Dermis microvascular lymphatic vessel endothelial cell (primary cell): ENCODE measurements at places on chromosomes 5 and 9. TPM values are rescaled to one million over a fixed set of nuclear protein-coding genes. Genes with fewer than 3 reads are reported as not detected.
A peak's percentile ranks its signal among the peaks of the same experiment; 100 is the strongest.

DNA sequence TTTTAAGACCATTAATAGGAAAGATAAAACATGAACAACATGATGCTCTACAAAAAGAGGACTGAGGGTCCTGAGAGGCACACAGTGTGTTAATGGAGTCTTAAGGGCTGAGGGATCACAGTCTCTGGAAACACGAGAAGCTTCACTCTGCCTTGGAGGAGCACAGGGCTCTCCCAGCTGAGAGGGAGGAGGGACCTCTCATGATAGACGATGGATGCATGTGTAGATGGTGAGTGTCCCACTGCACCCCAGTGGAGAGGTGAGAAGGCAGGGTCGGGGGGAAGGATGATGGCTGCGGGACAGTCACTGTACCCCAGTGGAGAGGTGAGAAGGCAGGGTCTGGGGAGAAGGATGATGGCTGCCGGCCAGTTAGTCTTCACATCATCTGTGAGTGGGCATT is 613.4 kb downstream of the IRX1 start:
- DNase-seq, result no peak

DNA sequence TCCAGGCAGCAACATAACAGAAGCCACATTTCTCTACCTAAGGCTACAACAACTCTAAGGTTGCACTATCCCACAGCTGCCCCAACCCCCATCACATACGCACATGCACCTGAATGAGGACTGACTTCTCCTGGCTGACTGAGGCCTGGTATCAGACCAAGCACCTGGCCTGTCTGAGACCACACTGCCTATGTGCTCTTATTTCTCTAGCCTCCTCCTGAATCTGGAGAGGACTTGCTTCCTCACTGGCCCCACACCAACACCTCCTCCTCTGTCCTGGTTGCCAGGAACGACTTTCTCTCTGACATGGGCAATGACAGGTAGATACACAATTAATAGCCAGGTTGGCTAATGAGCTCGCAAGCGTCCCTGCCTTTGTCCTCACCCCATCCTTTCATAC is 14.9 kb upstream of the VDAC1 start:
- DNase-seq, result no peak

DNA sequence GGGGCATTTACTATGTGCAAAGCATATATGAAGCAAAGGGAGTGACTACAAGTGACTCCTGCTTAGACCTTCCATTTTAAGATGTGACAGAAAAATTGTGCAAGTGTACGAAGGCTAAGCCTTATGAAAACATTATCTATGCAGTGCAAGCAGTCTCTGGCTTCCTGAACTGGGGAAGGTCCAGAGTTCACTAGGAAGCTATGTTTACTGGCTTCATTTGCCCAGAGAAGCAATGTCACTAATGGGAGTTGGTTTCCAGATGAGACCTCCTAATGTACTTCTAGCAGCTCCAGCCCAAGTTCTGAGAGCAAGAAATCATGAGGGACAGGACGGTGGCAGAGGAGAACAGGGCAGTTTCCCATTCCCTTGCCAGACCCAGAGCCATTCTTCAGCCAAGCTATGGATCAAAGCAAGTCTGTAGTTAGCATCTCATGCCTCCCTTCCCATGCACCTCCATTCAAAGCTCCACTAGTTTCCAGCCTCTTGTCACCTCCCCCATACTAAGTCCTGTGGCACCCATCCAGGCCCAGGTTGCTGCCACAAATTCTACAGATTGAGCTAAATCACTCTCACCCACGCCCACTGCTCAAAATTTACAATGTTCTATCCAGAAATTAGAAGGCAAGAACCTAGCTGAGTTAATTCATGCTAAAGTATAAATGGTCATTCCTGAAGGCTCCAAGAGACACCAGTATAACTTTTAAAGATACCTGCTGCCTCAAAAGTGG is 21.8 kb downstream of the MCTP1 start:
- no peak for DNase-seq

GRCh38 chr5:122312591-122313406 is 762 bp downstream of the SNCAIP start:
- peak; percentile 62 for DNase-seq

DNA sequence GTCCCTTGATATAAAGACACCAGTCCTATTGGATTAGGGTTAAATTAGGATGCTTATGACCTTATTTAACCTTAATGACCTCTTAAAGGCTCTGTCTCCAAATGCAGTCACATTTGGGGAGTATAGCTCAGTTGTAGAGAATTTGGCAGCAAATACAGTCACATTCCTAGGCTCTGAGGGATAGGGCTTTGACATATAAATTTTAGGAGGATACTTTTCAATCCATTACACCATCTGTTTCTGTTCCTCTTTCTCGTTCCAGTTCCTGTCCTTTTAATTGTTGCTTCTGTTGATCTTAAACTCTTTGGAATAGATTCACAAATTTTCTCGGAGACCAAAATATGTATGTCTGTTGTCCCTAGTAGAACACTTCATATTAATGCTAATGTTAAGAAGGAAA is 390.0 kb upstream of the PCSK5 start:
- no peak for DNase-seq

GRCh38 chr5:65926893-65927292 is 518 bp downstream of the ERBIN start:
- DNase-seq, result peak; percentile 33

- DNase-seq, result no peak
Measured at GRCh38 chr5:40025586-40025985, 600.8 kb upstream of the DAB2 start.

Gene BARHL1
- total RNA-seq, result not detected in 2 replicates
